Fibroblast of gingiva (primary cell): ENCODE measurements at places on chromosomes 3 and 15.
A peak's percentile ranks its signal among the peaks of the same experiment; 100 is the strongest.

- no peak for DNase-seq
Measured at GRCh38 chr3:39029556-39029955, 22.2 kb downstream of the SCN11A start.

GRCh38 chr15:60590935-60591495, 112.1 kb upstream of the ICE2 start:
- DNase-seq = peak; percentile 15

DNA sequence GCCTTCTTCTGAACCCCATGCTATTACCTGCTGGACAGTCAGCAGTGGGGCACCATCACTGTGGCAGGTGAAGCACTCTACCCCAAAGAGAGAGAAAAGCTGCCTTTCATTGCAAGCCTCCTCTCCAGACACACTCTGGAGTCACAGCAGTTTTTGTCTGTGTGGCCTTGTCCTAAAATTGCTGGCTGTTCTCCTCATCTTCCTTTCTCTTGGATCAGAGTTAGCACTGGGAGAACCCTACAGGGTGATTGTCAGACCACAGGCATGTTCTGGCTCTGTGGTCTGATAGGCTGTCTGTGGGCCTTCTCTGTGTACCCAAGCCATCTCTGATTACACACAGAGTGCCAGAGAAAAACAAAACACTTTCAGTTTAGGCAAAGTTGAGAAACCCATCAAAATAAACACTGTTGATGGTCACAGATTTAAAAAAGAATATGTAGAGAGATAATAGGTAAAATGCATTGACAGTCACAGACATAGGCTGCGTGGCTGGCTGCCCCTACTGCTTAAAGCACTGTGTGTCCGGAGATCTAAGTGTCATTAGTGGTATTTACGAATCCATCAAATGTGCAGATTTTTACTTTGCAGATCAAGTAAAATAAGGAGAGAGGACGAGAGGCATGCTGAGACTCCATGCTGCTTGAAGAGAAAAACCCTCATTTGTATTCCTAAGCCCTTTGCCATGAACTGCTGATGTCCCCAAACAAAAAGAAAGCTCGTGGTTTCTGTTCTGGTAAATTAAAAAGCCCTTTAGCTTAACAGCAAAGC, 689.9 kb downstream of the TUSC7 start:
- DNase-seq = peak; percentile 68

GRCh38 chr3:106167728-106168127, 298.9 kb upstream of the CBLB start:
- DNase-seq = no peak

- peak; percentile 44 for DNase-seq
Measured at GRCh38 chr3:99962703-99963102, 145.0 kb downstream of the CMSS1 start.

- no peak for DNase-seq
Measured at GRCh38 chr3:39910826-39911464, 101.5 kb downstream of the MYRIP start.

DNA sequence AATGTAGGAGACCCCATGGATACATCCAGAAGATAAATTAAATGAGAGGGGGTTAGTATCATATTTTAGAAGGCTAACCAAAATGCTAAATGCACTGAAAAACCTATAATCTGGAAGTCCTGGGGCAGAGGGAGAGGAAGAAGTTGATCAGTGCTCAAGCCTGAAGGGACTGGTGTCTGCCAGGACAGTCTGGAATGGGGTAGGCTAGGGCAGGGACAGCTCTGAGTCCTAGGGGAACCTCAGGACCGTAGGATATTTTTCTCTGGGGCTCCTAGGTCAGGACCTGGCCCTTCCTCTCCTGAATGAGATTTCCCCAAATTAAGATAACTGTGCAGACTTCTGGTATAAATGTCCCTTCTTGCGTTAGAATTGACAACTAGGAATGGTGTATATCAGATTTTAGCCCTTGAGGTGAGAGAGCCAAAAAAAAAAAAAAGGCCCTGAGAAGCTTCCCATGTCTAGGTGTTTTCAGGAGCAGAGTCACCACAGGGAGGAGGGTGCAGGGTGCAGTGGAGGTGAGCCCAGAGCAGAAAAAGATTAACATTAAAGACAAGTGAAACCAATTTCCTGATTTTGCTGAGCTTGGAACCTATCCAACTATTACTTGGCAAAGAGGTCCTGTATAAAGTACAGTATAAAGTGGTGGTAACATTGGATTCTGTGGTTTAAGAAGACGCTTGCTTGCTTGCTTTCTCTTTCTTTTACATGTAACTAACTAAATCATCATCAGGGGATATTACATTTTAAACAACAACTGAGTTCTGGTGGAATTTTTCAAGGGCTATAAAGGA, 63.5 kb downstream of the HACD2 start:
- DNase-seq = peak; percentile 6
